ENCODE measurements at places on chromosomes 4 and X.

GRCh38 chr4:36614011-36614410 is 332.6 kb downstream of the DTHD1 start:
- no peak overlapping the region for H3K27ac ChIP-seq
- H3K4me1 ChIP-seq, result no peaks in the 10 kb centered on the region
- H3K36me3 ChIP-seq, result no peaks in the 10 kb centered on the region
- no peak overlapping the region for H3K4me3 ChIP-seq

DNA sequence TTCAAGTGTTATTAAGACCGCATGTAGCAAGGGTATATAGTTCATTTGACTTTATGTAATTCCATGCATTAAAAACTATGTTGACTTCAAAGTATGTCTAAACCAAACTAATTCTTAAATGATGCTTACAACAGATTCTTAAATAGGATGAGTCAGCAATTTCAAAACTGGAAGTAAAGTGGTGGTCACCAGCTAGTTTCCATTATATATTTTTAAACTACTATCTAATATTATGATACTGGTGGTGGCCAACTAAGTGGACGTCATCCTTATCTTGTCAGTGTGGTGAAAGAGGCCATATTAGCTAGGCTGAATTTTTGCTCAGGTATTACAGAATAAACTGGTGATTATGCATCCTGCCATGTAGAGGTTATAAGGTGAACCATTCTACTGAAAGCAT is 1.2 kb downstream of the IL15 start:
- peak overlapping the region; percentile 97 for H3K27ac ChIP-seq
- H3K4me1 ChIP-seq, result peaks cover 43% of the 10 kb centered on the region
- H3K36me3 ChIP-seq, result peaks cover 4% of the 10 kb centered on the region
- DNase-seq, result no peak
- H3K27me3 ChIP-seq, result no peaks in the 10 kb centered on the region

DNA sequence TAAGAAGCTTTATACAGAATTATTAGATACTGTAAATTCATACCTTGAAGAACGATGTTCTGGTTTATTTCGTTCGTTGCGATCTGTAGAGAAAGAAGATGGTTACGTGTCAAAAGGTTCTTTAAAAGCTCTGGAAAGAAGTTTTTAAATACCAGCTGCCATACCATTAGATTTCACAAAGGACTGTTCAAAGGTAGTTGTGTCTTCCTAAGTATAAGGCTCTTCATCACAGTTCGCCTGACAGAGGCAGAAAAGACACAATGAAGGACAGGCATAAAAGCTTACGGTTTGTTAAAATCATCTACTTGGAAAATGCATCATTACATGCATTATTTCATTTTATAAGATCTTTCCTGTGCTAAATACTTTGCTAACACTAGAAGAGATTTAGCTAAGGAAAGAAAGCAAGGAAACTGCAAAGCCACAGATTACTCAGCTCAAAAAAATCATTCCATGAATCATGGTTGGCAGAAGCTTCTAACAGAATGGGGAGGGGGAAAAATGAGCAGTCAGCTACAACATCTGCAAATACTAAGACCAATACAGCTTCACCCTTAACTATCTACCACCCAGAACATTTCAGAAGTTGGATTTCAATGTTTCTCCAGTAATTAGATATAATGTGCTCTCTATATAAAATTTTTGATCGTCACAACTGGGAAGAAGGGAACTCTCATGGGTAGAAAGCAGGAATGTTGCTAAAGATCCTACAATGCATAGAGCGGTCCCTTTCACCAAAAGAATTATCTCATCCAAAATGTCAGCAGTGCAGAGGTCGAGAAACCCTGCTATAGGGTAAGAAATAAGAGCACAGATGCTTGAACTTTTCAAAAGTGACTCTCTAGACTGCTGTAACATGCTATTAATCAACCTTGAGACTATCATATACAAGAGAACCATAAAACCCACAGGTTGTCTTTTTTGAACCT is 50.7 kb upstream of the PRSS48 start:
- no peaks in the 10 kb centered on the region for H3K4me1 ChIP-seq
- no peaks in the 10 kb centered on the region for H3K36me3 ChIP-seq

GRCh38 chr4:90648791-90649190 is 521.6 kb downstream of the CCSER1 start:
- no peak overlapping the region for H3K27ac ChIP-seq
- H3K27me3 ChIP-seq, result no peaks in the 10 kb centered on the region
- H3K4me1 ChIP-seq, result no peaks in the 10 kb centered on the region
- no peaks in the 10 kb centered on the region for H3K36me3 ChIP-seq
- no peak for DNase-seq

DNA sequence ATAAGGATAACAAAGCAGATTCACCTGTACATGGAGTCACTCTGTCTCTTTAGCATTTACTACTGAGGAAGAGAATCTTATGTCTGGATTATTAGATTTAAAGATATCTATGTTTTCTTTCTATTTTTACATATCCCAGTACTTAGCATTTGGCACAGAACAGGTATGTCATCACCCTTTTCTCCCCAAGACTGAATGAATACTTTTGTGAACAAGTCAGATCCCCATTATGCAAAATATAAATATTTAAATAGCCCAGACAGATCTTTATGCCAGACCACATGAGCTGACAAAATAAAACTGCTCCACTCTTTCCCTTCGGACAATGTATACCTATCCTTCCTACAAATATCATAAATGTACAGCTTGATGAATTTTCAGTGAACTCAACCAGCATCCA is 94.5 kb downstream of the CASK start:
- no peaks in the 10 kb centered on the region for H3K27me3 ChIP-seq
- DNase-seq, result no peak
- H3K4me3 ChIP-seq, result no peak overlapping the region
- no peak overlapping the region for H3K27ac ChIP-seq
- H3K36me3 ChIP-seq, result peaks cover 3% of the 10 kb centered on the region

DNA sequence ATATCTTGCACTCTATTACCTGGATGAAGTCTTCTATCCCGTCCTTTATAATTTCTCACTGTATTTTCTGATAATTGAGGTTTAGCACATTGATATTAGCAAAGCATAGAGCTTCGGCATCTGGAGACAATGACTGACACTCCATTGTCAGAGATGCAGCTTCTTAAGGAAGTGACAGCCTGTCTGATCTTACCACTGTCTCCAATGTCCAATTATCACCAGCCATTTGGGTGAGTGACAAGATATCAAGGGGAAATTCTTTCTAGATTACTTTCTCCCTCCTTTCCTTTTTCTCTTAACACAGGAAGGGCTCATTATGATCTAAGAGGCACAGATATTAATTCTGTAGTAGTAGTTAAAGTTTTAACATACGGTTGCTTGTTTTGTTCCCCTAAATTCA is 86.4 kb downstream of the LDB2 start:
- peaks cover 24% of the 10 kb centered on the region for H3K27me3 ChIP-seq
- H3K4me3 ChIP-seq, result no peak overlapping the region
- no peak overlapping the region for H3K27ac ChIP-seq
- DNase-seq, result no peak
- no peaks in the 10 kb centered on the region for H3K4me1 ChIP-seq

DNA sequence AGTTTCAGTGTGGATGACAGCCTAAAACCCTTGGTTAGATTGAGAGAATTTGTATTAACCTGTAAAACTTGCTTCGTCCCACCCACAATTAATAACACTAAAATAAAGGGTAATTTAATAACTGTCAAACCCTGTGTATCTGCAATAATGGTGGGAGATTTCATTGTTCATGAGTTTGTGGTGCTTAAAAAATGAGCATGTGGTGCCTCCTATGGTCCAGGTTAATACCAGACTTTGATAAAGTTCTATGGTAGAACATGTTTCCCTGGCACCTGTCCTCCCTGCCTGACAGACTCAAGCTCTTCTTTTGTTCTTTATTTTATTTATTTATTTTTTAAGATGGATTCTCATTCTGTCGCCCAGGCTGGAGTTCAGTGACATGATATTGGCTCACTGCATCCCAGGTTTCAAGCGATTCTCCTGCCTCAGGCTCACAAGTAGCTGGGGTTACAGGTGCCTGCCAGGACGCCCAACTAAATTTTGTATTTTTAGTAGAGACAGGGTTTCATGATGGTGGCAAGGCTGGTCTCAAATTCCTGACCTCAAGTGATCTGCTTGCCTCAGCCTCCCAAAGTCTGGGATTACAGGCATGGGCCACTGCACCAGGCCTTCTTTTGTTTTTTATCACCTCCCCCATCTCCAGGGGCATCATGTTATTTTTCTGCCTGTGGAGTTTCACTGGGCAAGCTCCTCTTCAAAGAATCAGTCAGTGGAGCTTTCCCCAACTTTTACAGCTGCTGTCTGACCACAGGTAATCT is 289.2 kb downstream of the NR3C2 start:
- H3K4me1 ChIP-seq, result peaks cover 2% of the 10 kb centered on the region
- H3K27ac ChIP-seq, result no peak overlapping the region
- H3K27me3 ChIP-seq, result no peaks in the 10 kb centered on the region
- no peak for DNase-seq
- H3K36me3 ChIP-seq, result peaks cover 18% of the 10 kb centered on the region
- H3K4me3 ChIP-seq, result no peak overlapping the region

GRCh38 chr4:75630174-75630936 is at the start of gene CDKL2:
Gene CDKL2 (minus strand): TSS chr4:75630528. CDS start chr4:75625988, 4,540 bp downstream.
- no peaks in the 10 kb centered on the region for H3K27me3 ChIP-seq
- H3K27ac ChIP-seq, result peak within 1 kb of the TSS; percentile 88
- H3K36me3 ChIP-seq, result peaks cover 11% of the 10 kb centered on the region

DNA sequence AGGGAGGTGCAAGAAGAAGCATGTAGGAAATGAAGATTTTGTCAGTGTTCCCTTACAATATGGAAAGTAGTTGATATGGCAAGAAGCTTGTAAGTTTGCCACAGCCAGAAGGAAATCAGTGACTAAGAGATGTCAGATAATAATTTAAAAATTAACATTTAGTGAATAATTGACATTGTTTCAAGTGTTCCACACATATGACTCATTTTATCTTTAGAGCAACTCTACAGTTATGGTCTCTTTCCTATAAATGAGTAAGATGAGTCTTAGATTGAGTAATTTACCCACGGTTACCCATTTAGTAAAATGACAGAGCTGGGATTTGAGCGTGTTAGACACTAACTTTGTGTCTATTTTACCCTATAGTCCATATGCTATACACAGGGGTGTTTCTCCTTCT is 300.3 kb upstream of the IRS4 start:
- H3K4me3 ChIP-seq, result no peak overlapping the region
- H3K36me3 ChIP-seq, result no peaks in the 10 kb centered on the region
- DNase-seq, result no peak
- H3K4me1 ChIP-seq, result no peaks in the 10 kb centered on the region
- H3K27ac ChIP-seq, result no peak overlapping the region
- H3K27me3 ChIP-seq, result no peaks in the 10 kb centered on the region

DNA sequence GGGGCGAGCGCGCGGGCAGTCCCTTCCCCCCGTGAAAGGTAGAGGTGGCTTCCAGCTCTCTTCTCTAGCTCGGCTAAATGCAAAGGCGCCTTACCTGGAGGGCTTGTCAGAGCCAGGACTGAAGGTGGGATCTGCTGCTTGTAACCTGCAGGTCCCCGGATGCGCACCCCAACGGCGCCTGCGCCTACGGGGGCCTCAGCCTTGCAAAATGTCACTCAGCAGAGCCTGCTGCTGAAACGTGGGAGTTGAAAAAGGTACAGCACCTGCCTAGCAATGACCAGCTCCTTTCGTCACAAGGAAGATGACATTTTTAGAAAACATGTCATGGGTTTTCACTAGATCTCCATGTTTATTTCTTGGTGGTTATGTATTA is 583 bp downstream of the ABHD18 start:
- H3K36me3 ChIP-seq, result peaks cover 27% of the 10 kb centered on the region
- DNase-seq, result peak; percentile 60
- H3K27me3 ChIP-seq, result no peaks in the 10 kb centered on the region
- peaks cover 36% of the 10 kb centered on the region for H3K4me1 ChIP-seq

GRCh38 chrX:68490644-68491043 is 8.2 kb upstream of the YIPF6 start:
- H3K27ac ChIP-seq, result no peak overlapping the region
- no peaks in the 10 kb centered on the region for H3K4me1 ChIP-seq
- H3K27me3 ChIP-seq, result peaks cover 10% of the 10 kb centered on the region
- no peak for DNase-seq

DNA sequence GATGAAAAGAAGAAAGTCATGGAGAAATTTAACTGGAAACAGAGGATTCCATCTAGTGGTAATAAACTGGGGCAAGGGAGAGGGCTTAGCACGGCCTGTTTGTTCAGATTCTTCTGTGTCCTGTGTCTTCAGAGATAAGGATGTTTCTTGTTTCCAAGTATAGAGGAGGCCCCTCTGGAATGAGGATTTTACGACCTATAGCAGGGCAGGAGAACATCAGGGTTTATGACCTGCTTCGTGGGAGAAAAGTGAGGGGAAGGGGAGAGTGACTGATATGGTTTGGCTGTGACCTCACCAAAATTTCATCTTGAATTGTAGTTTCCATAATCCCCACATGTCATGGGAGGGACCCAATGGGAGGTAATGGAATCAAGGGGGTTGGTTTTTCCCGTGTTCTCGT is 93.0 kb upstream of the LDB2 start:
- H3K27ac ChIP-seq, result no peak overlapping the region
- no peaks in the 10 kb centered on the region for H3K36me3 ChIP-seq
- no peaks in the 10 kb centered on the region for H3K4me1 ChIP-seq
- H3K27me3 ChIP-seq, result no peaks in the 10 kb centered on the region
- no peak for DNase-seq

DNA sequence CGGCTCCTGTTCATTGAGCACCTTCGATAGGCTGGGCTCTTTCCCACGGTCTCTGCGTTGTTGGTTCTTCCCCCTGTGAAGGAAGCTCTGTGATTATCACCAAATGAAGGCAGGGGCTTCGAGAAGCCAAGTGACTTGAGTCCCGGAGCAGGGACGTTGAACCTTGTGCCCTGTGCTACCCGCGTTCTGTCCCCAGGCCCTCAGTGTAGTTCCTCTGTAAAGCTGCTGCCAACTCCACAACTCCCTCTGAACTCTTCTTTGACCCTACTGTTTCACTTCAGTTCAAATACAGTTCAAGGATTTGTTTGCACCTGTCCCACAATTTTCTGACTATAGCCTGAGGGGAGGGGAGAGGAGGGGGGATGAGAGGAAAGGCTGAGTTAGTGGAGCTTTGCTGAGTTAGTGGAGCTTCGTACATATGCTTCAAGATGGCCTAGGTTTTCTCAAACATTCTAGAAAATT is 635 bp upstream of the PHF8 start:
- H3K36me3 ChIP-seq, result peaks cover 28% of the 10 kb centered on the region
- peak overlapping the region; percentile 90 for H3K4me3 ChIP-seq
- H3K27ac ChIP-seq, result peak overlapping the region; percentile 93
- no peak for DNase-seq
- H3K27me3 ChIP-seq, result no peaks in the 10 kb centered on the region
- peaks cover 12% of the 10 kb centered on the region for H3K4me1 ChIP-seq

DNA sequence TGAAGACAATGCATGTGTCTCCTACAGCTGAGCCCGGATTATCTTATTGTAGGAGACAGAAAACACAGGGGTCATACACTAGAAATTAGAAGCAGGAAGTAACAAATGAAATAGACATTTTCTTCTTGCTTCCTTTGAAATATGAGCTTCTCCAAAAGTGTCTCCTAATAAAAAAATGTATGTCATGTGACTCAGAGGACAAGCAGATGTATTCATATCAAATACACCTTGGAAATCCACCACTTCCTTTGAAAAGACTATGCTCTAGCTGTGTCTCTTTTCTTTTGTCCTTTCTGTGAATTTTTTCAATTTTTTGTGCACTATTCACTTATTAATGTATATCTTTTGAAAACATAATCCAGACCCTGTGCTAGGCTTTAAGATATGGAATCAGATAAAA is 1906.2 kb downstream of the C4orf33 start:
- no peaks in the 10 kb centered on the region for H3K27me3 ChIP-seq
- H3K27ac ChIP-seq, result no peak overlapping the region

GRCh38 chr4:125235971-125236370 is 78.8 kb upstream of the FAT4 start:
- H3K36me3 ChIP-seq, result no peaks in the 10 kb centered on the region
- no peaks in the 10 kb centered on the region for H3K27me3 ChIP-seq
- H3K4me1 ChIP-seq, result no peaks in the 10 kb centered on the region
- no peak for DNase-seq
